ENCODE measurements at places on chromosomes 3 and 15.

DNA sequence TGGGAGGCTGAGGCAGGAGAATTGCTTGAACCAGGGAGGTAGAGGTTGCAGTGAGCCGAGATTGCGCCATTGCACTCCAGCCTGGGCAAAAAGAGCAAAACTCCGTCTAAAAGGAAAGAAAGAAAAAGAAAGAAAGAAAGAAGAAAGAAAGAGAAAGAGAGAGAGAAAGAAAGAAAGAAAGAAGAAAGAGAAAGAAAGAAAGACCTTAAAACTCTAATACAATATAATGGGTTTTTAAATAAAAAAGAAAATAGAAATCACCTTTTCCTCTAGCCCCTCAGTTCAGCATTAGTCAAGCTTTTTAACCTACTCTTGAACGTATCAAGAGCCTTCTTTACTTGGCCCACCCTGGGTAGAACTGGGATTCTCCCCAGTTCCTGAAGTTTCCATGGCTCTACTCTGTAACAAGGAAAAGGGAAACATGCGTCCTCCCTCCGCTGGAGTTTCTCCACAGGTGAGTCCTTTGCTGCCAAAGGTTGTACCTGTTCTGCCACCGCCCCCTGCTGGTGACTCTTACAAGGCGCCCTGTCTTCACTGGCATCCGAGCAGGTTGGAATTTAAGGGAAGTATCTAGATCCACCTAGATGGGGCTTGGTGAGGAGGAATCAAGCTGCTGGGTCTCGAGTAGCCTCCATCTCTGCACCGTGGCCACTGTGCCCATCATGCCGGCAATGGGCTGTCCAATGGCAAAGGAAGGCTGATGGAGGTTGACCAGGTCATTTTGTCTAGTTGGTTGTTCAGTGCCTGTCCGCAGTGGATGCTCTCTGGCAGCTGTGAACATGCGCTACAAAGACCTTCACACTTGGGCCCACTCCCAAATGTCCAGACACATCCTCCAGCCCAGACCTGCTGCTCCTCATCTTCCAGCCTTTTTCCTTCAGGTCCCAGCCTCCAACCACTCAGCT, 20.6 kb upstream of the EPHB3 start:
- peak; percentile 87 for DNase-seq

DNA sequence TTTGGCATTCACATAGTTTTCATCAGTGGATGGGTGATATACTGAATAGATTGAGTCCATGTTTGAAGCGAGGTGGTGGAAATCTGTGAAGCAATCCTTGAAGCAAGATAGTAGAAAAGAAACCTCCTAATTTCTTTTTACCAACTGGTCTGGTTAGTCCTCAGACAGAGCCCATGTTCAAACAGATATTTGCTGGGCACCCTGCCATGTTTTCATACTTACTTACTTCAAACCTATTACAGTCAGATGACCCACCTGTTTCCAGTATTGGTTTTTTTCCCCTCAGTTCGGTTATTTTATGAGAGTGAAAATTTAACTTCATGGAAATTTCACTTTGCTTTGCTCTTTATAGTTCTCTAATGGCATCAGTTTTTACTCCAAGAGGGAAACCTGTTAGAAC, 23.7 kb downstream of the EXOSC7 start:
- DNase-seq = no peak

DNA sequence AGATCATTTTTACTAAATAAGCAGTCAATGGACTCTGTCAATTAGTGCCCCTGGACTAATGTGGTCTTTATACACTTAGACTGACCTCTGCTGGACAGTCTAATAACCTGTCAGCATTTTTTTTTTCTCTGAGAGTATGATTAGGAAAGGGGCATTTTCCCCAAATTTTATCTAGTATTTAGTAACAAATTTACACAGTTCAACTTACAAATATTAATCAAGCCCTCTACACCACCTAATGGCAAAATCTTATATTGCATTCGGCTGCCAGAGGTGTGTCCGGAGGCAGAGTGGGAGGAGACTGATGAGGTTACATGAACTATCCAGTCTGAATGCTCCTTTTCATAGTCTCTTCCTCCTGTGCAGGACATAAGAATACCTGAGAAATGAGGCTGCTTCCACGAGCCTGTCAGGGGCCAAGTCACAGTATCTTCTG, 36.0 kb upstream of the COLQ start:
- peak; percentile 77 for DNase-seq

- DNase-seq = peak; percentile 24
Observed at GRCh38 chr15:61584410-61584809, 355.3 kb upstream of the RORA start.

- DNase-seq = no peak
Observed at GRCh38 chr15:81338170-81339007, 14.4 kb upstream of the STARD5 start.

- no peak for DNase-seq
Observed at GRCh38 chr15:81356252-81356651, 17.8 kb downstream of the TMC3 start.
